ENCODE measurements at places on chromosomes 16 and 17. TPM values are rescaled to one million over a fixed set of nuclear protein-coding genes. Genes with fewer than 3 reads are reported as not detected.

MT1E gene
- 1.6 TPM for total RNA-seq

GRCh38 chr16:3841729-3842508 lies 38.6 kb downstream of the CREBBP start:
- DNase-seq, result no peak

- no peak for DNase-seq
Measured at GRCh38 chr17:8480011-8480976, 44.6 kb downstream of the NDEL1 start.

DNA sequence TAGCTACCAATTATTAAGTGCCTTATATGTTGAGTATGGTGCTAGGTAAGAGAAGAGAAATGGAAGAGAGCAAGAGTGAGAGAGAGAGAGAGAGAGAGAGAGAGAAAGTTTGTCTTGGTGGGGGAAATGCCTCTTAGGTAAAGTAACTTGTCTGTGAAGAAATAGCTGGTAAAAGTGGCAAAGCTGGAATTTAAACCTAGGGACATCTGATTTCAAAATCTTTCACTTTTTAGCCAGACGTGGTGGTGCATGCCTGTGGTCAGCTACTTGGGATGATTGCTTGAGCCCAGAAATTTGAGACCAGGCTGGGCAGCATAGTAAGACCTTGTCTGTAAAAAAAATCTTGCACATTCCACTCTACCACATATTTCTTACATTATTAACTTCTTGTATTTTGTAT lies 23.0 kb upstream of the CDR2 start:
- DNase-seq, result no peak

GRCh38 chr16:80680839-80681238 lies 123.6 kb downstream of the CDYL2 start:
- no peak for DNase-seq

DNA sequence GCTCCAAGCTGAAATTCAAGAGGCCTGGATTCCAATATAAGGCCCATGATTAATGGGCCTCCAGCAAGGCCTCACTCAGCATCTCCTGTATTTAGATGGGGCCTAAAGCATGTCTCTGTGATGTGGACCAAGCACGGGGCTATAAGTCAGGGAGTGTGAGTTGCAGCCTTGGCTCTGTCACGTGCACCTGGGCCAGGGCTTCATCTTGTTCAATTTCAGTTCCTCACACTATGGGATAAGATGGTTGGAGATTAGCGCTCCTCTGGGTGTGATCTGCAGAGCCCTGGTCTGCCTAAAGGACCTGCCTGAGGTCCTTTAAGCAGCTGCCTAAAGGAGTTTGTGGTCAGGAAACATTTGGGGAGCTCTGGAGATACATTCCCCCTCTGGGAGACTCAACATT lies 25.2 kb downstream of the KLHL36 start:
- DNase-seq, result no peak

- no peak for DNase-seq
Measured at GRCh38 chr16:64993464-64993863, 128.4 kb downstream of the CDH11 start.
